ENCODE measurements at places on chromosomes 12 and 14. TPM values are rescaled to one million over a fixed set of nuclear protein-coding genes. Genes with fewer than 3 reads are reported as not detected.

DNA sequence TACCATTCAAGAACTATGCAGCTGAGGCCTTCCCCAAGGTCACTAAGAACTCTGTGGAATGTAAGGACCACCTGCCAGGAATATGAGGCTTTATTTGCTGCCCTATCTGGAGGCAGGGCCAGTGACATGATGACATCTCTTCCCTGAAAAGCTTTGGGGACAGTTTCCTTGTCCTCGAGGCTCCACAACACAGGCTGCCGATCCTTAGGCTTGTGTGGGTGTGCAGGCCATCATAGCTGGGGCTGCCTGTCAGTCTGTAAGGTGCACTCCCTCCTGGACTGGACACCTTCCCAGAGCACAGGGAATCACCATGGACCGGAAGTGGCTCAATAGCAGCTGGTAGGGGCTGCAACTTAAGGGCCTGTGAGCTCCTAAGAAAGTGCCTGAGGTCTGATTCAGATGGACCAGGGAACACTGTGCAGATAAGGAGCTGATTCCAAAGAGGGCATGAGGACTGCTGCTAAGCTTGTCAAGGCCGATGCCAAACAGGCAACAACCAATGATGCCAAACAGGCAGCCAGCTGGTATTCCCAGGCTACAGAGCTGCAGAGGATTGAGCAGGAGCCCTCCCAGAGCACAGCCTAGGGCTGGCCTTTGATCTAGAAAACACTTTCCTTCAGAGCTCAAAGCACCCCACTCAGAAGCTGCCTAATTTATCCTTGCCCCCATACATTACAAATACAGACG lies 84.3 kb downstream of the CRACR2A start:
- DNase-seq, result no peak

Gene FAM216A
- total RNA-seq, result not detected

DNA sequence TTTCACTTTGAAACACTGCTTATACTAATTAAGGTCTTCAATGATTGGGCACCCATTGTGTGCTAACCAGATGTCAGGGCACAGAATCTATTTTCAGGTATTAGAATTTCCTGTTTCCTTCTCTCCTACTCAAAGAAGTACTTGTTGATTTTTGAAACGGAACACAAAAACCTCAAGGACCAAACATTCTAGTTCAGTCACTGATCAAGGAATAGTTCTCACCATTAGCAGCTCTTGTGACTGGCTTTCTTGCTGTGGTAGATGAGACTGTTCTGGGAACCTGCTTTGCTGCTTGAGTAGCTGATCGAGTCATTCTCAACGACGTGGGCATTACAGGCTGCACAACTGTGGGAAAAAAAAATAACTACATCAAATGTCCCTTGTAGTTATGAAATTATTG lies 11.0 kb downstream of the DLGAP5 start:
- no peak for DNase-seq

GRCh38 chr14:69768873-69769272 lies 1.9 kb downstream of the SRSF5 start:
- DNase-seq, result no peak

GRCh38 chr12:49776413-49776812 lies 35.1 kb downstream of the TMBIM6 start:
- peak; percentile 64 for DNase-seq

DNA sequence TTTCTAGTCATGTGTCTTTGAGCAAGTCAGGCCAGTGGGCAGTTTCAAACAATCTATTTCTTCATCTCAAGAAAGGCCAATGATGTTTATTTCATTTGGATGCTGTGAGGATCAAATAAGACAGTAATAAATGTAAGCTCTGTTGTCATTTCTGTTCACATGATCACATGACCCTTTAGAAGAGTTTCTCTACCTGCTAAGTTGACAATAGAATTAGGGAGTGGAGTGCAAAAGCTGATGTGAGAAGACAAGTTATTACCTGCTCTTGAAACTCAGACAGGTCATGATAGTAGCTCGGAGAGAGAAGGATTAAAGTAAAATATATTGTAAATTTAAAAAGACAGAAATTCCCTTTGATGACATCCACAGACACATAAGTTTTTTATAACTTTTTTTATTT lies 37.3 kb upstream of the DCN start:
- DNase-seq, result no peak

DNA sequence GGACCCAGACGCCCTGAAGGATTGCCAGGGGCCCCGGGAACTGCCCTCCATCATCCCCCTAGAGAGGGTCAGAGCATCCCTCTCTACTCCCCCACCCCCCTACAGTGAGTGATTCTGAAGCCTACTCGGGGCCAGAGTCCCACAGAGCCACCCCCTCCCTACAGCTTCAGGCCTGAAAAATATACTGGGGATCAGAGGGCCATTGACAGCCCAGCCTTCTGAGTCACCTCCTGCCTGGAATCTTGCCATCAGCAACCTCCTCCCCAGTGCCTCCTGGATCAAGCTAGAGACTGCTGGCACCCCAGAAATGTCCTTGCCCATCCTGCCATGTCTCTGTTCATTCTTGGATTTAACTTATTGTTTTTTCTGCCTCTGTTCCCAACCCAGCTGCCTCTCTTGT lies 21.7 kb upstream of the MIA2 start:
- no peak for DNase-seq

GRCh38 chr12:20063116-20063515 lies 305.2 kb upstream of the PDE3A start:
- no peak for DNase-seq
